ENCODE measurements at places on chromosomes 4 and X.
A peak's percentile ranks its signal among the peaks of the same experiment; 100 is the strongest.

- no peaks in the 10 kb centered on the region for H3K36me3 ChIP-seq
- no peak overlapping the region for H3K27ac ChIP-seq
- H3K27me3 ChIP-seq: no peaks in the 10 kb centered on the region
- no peak overlapping the region for H3K4me3 ChIP-seq
Observed at GRCh38 chr4:71729856-71730255, 54.0 kb downstream of the GC start.

DNA sequence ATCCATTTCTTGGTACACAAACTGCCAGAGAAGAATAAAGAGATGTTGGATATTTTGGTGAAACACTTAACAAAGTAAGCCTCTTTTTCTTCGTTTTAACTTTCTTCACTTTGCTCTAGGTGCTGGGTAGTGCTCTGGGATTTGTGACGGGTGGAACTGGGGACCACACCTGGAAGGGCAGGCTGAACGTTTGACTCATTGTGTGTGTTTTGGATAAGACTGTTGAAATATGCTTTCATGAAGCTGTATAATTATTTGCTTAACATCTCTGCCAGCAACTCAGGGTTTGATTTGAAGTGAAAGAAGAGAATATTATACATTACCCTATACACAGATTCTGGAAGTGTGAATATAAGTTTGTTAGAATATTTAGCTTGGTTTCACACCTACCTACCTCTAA, 233.2 kb downstream of the ARHGAP10 start:
- DNase-seq: no peak
- no peak overlapping the region for H3K27ac ChIP-seq
- peaks cover 14% of the 10 kb centered on the region for H3K4me1 ChIP-seq
- no peaks in the 10 kb centered on the region for H3K27me3 ChIP-seq

GRCh38 chr4:125677665-125678307, 363.0 kb downstream of the FAT4 start:
- H3K4me3 ChIP-seq: no peak overlapping the region
- H3K4me1 ChIP-seq: no peaks in the 10 kb centered on the region
- H3K27me3 ChIP-seq: no peaks in the 10 kb centered on the region
- no peaks in the 10 kb centered on the region for H3K36me3 ChIP-seq
- no peak overlapping the region for H3K27ac ChIP-seq

DNA sequence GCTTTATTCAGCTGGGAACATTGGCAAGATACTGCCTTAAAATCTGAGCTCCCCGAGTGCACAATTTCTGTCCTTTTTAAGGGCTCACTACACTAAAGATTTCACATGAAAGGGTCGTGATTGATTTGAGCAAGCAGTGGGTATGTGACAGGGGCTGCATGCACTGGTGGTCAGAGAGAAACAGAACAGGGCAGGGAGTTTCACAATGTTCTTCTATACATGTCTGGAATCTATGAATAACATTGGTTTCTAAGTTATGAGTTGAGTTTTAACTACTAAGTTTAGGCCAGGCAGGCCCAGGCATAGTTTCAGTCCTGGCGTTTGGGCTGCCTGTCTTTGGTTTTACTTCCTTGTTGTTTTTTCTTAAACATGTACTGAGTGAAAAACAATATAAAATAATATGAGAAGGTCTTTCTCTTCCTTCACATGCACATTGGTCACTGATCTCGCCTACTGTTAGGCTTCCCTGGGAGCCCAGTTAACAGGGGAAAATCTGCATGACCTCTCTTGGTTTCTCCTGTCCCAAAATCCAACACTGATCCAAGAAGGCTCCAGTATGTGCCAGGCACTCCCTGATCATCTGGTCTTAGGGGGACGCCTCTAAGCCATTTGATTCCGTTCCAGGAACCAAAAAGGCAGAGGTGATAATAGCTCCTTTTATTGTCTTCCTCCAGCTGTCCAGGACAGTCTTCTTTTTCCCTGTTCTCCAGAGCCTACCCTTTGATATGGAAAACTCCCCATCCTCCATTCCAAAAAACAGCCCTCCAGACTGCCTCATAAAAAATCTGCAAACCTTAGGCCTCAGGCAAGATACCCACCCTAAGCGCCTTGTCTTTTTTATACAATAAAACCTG, at the start of gene UGT2B17:
Gene UGT2B17, minus strand, starts transcription at position 51 of the 854 bp plus-strand sequence. CDS start 7,838 bp downstream, outside the sequence.
- no peaks in the 10 kb centered on the region for H3K36me3 ChIP-seq
- no peak within 1 kb of the TSS for H3K4me3 ChIP-seq
- DNase-seq: no peak
- no peaks in the 10 kb centered on the region for H3K4me1 ChIP-seq
- H3K27ac ChIP-seq: no peak within 1 kb of the TSS

GRCh38 chrX:155231163-155231562, 14.9 kb downstream of the VBP1 start:
- no peak for DNase-seq
- H3K36me3 ChIP-seq: peaks cover 14% of the 10 kb centered on the region
- H3K27ac ChIP-seq: peak overlapping the region; percentile 30
- no peak overlapping the region for H3K4me3 ChIP-seq
- no peaks in the 10 kb centered on the region for H3K4me1 ChIP-seq
- no peaks in the 10 kb centered on the region for H3K27me3 ChIP-seq

GRCh38 chr4:17336069-17336468, 175.8 kb downstream of the QDPR start:
- no peak overlapping the region for H3K4me3 ChIP-seq
- peaks cover 5% of the 10 kb centered on the region for H3K27me3 ChIP-seq
- DNase-seq: no peak
- H3K27ac ChIP-seq: no peak overlapping the region

DNA sequence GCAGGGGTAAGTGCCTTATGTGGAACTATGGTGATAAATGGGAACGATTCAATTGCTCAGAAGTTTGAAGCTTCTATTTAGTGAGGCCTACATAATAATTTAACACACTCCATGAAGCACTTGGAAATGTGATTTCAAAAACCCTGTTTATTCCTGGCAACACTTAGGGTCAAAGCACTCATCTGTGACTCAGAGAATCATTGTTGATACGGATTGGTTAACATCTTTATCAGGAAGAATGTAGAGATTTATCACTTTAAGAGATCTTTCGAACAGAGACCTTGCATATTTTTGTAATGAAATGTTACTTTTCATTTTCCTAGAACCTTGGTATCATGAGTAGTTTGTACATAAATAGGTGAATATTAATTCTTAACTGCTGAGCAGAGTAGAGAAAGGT, 269.1 kb upstream of the SLIT2 start:
- DNase-seq: no peak
- H3K4me1 ChIP-seq: no peaks in the 10 kb centered on the region
- no peaks in the 10 kb centered on the region for H3K27me3 ChIP-seq
- H3K27ac ChIP-seq: no peak overlapping the region
- no peak overlapping the region for H3K4me3 ChIP-seq
- no peaks in the 10 kb centered on the region for H3K36me3 ChIP-seq

DNA sequence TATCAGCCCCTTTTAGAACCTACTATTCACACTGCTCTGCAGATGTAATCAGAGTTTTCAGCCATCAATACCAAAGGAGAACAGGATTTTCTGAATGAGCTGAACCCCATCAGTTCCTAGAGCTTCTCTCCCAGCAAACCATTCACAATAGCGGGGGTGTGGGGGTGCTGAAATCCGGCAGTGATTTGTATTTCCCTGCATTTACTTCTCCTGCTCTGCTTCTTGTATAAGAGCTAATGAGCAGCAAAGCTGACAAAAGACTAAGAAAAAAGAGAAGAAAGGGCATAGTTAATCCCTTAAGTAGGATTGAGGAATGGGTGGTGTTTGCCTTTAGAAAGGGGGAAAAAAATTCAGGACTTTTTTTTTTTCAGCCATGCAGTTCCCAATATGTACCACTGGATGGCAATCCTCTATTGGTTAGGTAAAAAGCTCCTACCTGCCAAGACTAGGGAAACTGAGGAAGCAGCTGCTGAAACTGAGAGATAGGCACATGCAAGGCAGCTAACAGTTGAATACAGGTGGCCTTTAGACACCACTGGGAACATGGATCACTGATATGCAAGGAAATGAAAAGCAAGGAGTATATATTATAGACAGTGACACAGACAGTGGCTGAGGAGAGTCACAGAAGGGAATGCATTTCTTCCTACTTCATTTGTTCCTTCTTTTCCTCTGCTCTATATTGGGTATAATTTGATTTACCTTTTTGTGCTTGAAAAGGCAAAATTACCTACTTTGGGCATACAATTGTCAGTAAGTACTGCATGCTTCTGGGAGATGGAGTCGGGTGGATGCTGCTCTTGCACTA, 217.9 kb downstream of the HS6ST2 start:
- H3K36me3 ChIP-seq: no peaks in the 10 kb centered on the region
- peaks cover 24% of the 10 kb centered on the region for H3K4me1 ChIP-seq
- DNase-seq: no peak

GRCh38 chrX:6363188-6363587, 134.5 kb upstream of the NLGN4X start:
- peaks cover 10% of the 10 kb centered on the region for H3K27me3 ChIP-seq
- H3K27ac ChIP-seq: no peak overlapping the region
- no peak overlapping the region for H3K4me3 ChIP-seq
- H3K4me1 ChIP-seq: no peaks in the 10 kb centered on the region

- no peaks in the 10 kb centered on the region for H3K36me3 ChIP-seq
- H3K4me1 ChIP-seq: no peaks in the 10 kb centered on the region
- no peak overlapping the region for H3K4me3 ChIP-seq
Observed at GRCh38 chr4:24303926-24304325, 280.4 kb downstream of the DHX15 start.

DNA sequence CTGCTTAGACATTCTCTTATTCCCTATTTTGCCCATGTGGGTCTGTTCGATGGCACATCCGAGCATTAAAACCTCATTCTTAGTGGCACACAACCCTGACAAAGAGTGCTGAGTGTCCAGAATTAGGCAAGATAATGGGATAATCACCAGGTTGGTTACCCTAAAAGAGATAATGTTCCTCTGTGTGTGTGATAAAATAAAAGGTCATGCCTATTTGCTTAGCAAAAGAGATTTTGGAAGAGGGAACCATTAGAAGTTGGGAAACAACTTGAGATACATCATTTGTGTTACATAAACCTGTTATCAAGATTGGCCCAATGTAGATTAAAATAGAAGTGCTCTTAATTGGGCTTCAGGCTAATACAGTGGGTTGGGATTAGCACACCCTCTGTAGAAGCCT, 182.7 kb downstream of the NWD2 start:
- no peaks in the 10 kb centered on the region for H3K27me3 ChIP-seq
- peaks cover 15% of the 10 kb centered on the region for H3K4me1 ChIP-seq
- H3K4me3 ChIP-seq: no peak overlapping the region
- H3K27ac ChIP-seq: no peak overlapping the region
- H3K36me3 ChIP-seq: no peaks in the 10 kb centered on the region
- DNase-seq: no peak

GRCh38 chr4:139229534-139230039, 50.4 kb downstream of the MGARP start:
- no peak overlapping the region for H3K27ac ChIP-seq
- H3K27me3 ChIP-seq: no peaks in the 10 kb centered on the region
- H3K4me3 ChIP-seq: no peak overlapping the region
- no peak for DNase-seq

- no peak for DNase-seq
- H3K27ac ChIP-seq: no peak overlapping the region
- H3K27me3 ChIP-seq: no peaks in the 10 kb centered on the region
Observed at GRCh38 chr4:151901631-151902030, 140.8 kb upstream of the GATB start.

GRCh38 chr4:138259271-138259670, 17.1 kb upstream of the SLC7A11 start:
- DNase-seq: no peak
- H3K27me3 ChIP-seq: no peaks in the 10 kb centered on the region
- no peaks in the 10 kb centered on the region for H3K4me1 ChIP-seq
- H3K27ac ChIP-seq: no peak overlapping the region
- no peaks in the 10 kb centered on the region for H3K36me3 ChIP-seq
- no peak overlapping the region for H3K4me3 ChIP-seq

DNA sequence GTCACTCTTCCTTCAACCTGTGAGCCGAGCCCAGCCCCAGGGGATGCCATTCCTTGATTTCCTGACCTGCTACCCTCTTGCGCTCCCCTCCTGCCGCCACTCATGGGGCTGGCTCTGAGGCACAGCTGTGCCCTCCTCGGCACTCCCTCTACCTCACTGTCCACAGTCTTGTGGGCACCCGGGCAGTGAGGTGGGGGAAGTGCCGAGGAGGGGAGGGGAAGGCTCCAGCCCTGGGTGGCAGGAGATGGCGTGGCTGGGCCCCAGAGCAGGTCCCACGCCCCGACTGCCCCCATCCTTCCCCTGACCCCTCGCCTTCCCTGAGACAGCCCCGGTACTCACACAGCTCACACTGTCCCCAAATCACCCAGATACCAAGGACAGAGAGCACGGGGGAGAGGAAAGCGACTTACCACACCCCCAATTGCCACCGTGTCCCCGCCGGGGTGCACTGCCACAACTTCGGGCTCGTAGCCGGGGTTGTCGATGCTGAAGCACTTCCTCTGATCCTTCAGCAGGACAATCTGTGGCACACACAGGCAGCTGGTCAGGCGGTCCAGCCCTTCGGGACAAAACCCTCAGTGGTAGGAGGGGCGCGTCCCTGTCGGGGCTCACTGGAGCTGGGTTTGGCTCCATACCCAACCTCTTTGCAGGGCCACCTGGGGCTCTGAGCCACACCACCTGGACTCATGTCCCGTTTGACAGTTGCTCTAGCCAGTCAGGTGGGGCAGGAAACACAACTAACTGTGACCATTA, 37.9 kb downstream of the WDR1 start:
- peak overlapping the region; percentile 48 for H3K27ac ChIP-seq
- no peaks in the 10 kb centered on the region for H3K4me1 ChIP-seq
- DNase-seq: no peak
- no peak overlapping the region for H3K4me3 ChIP-seq

DNA sequence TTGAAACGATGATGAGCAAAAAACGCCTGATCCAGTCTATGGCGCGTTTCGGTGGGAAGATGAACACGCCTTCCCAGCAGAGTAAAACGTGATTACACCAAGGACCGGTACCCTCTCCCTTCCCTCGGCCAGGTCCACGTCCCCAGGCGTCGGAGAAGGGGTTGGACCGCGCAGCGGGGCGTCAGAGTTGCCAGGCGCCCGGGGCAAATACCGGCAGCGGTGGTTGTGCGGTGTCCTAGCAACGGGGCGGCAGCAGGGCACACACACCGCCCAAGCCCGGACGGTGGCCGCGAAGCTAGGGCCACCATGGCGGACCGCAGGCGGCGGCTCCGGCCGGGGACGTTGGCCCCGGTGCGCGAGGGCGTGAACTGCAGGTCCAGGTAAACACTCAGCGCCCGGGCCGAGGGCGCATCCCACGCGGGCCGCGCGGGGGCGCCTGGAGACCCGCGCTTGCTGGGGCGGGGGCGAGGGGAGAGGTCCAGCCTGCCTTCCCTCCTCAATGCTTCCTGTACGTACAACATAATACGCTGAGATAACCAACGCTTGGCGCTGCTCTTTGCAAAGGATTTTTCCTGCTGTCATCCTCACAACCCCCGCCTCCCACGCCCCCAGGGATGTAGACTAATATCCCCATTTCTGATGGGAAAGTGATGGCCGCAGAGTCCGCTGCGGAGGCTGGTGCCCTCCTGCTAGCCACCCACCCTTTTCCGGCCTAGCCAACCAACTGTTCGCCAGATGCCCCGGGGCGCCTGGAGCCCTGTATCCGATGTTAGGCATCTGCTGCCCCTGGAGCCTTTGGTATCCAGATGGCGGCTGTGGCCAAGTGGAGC, at the start of gene FAM47E:
Gene FAM47E, plus strand, starts transcription at position 281 of the 830 bp plus-strand sequence. Its CDS starts 26 bp downstream, at position 307.
- peaks cover 35% of the 10 kb centered on the region for H3K27me3 ChIP-seq
- peak; percentile 83 for DNase-seq
- H3K27ac ChIP-seq: peak within 1 kb of the TSS; percentile 83
- peak within 1 kb of the TSS; percentile 93 for H3K4me3 ChIP-seq

- no peaks in the 10 kb centered on the region for H3K36me3 ChIP-seq
- H3K4me3 ChIP-seq: no peak overlapping the region
- H3K27me3 ChIP-seq: peaks cover 4% of the 10 kb centered on the region
- no peaks in the 10 kb centered on the region for H3K4me1 ChIP-seq
Observed at GRCh38 chr4:107806196-107806595, 18.5 kb upstream of the SGMS2 start.
